Fibroblast of gingiva (primary cell): ENCODE measurements at places on chromosomes 6 and 20.
A peak's percentile ranks its signal among the peaks of the same experiment; 100 is the strongest.

DNA sequence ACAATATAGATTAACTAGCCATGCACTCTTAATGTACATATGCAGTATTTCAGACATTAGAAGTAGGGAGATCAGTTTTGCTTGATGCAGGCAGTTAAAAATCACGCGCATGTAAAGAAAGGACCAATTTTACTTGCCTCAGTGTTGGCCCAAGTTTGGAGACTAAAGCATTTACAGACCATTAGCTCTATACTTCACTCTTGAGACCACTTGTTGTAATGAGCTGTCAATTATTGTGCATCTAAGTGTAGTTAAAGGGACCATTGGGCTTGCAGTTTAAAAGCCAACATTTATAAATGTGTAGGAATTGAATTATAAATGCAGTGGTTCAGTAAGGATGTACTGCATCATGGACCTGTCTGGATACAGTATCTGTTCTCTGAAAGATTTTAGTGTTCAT lies 53.7 kb downstream of the PLCB4 start:
- no peak for DNase-seq

- DNase-seq: no peak
Observed at GRCh38 chr20:54914995-54915394, 439.6 kb downstream of the DOK5 start.

GRCh38 chr20:13841206-13841605 lies 56.4 kb downstream of the NDUFAF5 start:
- no peak for DNase-seq

- DNase-seq: no peak
Observed at GRCh38 chr6:8674126-8674525, 238.8 kb upstream of the SLC35B3 start.

DNA sequence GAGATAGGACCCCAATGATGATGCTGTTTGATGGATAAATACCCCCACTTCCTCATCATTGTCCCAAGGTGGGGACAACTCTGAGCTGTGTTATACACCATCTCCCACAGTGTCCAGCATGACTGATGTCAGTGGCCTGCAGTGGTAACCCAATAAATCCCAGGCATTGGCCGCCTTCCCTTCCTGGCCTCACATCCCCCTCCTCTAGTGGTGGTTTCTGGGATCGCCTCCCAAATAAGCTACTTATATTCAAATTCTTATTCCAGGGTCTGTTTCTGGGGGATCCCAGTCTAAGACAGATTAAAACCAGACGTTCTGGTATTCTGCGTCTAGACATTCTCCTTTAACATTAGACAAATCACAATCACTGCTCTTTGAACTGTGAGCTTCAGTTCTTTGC lies 90.6 kb downstream of the SCP2D1 start:
- DNase-seq: no peak

GRCh38 chr6:149065658-149066556 lies 251.6 kb upstream of the TAB2 start:
- DNase-seq: no peak

- no peak for DNase-seq
Observed at GRCh38 chr6:122495612-122496011, 24.0 kb upstream of the SERINC1 start.

GRCh38 chr6:93219447-93219846 lies 199.9 kb downstream of the EPHA7 start:
- no peak for DNase-seq

DNA sequence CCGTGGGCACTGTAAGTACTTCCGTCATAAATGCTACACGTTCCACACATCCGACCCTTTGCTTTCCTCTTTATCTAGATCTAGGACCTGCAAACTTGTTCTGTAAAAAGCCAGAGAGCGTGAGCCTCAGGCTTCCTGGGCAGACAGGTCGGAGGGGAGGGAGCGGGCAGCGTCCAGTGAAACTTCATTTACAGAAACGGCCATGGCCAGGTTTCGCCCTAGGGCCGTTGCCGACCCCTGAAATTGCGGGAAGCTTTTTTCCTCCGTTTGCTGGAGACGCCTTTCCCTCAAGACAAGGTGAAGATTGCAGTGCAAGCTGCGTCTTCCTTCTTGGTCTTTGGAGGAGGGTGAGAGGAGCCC lies 155.4 kb downstream of the DLL1 start:
- DNase-seq: no peak

DNA sequence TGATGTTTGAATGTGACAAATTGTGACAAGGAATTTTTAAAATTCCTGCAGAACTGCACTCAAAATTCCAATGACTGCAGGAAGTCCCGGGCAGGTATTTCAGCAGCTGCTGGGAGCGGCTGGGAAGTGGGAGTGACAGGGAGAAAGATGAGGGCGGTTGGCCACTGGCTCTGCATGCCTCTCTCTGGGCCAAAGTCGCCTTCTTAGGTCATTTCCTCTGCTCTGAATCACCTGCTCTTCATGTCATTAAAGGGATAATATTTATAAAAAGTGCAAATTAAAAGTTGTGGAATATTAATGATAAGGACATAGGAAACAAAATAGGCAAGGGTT lies 43.9 kb downstream of the RAMACL start:
- no peak for DNase-seq

- no peak for DNase-seq
Observed at GRCh38 chr6:1181939-1182605, 129.8 kb upstream of the FOXQ1 start.

- no peak for DNase-seq
Observed at GRCh38 chr6:137571854-137572253, 77.7 kb upstream of the OLIG3 start.

GRCh38 chr6:38391206-38391605 lies 248.5 kb downstream of the BTBD9 start:
- DNase-seq: no peak

DNA sequence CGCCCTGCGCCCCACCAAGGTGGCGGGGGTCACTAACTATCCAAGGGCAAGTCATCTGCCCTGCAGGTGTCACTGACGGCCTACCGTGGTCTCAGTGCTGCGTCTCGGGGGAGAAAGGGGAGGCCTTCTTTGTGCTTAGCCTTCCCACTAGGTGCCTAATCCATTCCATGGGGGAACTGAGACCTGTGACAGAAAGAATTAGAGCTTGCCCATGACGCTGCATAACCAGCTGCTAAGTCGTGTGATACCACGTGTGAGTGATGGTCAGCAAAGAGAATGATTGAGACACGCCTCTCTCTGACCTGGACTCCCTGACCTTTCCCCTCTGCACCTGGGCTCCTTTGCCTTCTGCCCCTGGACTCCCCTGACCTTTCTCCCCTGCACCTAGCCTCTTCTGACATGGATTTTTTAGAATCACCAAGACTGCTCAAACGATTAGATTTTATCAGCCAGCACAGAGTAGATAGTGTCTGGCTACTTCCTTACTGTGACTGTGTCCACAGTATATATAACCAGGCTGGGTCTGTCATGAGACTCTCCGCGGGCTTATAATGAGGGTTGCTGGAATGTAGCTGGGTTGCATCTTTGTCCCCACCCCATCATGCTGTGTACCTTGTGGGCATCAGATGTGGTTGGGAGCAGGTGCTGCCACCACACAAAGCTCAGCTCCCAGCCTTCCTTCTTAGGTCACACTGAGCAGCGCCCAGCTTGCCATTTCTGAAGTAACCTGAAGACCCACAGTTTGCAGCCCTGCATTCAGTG lies 140.6 kb downstream of the TMEM242 start:
- no peak for DNase-seq

DNA sequence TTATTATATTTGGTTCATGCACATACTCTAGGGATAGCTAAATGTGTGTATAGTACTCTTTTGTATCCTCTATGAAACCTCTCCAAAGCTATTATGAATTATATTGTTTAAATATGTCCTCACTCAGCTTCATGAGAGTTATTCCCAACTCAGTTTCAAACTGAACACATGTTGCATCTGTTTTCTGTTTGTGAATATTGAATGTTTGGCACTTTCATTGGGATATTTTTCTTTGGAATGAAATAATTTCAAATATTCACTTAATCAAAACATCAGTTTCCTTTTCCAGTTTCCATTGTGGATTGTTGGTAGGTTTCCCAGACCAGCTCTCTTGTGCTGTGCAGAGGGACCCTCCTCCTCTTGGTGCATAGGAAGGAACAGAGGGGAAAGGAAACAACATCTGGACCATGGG lies 46.6 kb downstream of the HDAC2 start:
- peak; percentile 62 for DNase-seq

GRCh38 chr6:148370176-148370575 lies 27.5 kb downstream of the SASH1 start:
- no peak for DNase-seq

DNA sequence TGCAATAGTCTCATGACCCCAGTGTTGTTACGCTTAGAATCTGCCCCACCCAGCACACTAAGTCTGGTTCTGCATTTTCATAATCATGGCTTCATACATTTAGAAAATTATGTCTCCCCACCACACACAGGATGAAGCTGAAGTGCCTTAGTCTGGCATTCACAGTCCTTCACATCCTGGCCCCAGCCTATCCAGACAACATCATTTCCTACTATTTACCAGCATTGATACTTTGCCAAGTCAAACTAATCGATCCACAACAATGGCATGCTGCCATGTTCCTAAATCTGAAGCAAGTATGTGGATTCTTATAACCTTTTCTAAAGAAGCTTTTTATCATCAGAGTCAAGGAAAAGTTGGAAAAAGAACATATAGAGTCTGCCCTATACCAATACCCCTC lies 132.4 kb upstream of the FBXL4 start:
- no peak for DNase-seq

DNA sequence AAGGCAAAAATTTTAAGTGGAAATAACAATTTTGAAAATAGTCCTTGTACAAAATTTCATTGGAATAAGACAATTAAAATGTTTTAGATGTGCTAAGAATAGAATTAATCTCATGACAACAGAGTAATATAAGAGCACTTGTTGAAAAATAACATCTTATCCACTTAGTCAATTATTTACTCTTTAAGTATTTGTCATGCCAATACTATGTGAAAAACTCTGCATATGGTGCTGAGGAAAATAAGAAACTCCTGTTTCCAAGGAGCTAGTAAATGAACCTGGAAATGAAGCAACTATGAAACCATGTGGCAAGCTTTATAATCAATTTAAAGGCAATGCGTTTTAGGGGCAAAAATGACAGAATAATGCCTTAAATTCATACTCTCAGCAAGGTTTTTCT lies 42.7 kb upstream of the HCRTR2 start:
- DNase-seq: no peak

GRCh38 chr6:35489995-35490791 lies 6.7 kb downstream of the TEAD3 start:
- peak; percentile 44 for DNase-seq

GRCh38 chr20:47281376-47281775 lies 75.1 kb downstream of the ZMYND8 start:
- DNase-seq: no peak

DNA sequence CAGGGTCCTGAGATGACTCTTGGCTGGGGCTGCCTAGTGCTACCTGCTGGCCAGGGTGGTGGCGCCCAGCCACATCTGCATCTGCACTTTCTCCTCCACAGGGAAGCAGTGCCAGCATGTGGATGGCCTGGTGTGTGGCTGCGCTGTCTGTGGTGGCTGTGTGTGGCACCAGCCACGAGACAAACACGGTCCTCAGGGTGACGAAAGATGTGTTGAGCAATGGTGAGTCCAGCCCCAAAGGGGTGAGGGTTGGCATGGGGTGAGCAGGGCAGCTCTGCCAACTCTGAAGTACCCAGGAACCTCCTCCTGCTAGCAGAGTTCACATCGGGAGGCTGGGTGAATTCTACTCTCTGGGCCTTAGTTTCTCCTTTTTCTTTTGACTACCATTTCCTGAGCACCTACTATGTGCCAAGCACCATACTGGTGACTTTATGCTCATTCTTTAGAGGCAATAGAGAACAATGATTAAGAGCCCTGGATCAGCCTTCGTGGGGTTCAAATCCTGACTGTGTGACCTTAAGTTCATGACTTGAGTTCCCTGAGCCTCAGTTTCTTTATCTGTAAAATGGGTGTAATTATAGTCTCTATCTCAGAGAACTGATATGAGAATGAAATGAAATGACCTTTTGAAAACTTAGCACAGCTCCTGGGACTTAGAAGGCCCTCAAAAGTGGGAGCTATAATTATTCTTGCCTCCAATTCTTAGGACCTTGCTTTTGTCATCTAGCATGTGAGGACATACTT lies 2.1 kb downstream of the BPIFB4 start:
- DNase-seq: no peak

- DNase-seq: peak; percentile 18
Observed at GRCh38 chr6:166056637-166057036, 111.0 kb downstream of the TBXT start.

GRCh38 chr6:153966001-153966400 lies 73.0 kb upstream of the OPRM1 start:
- DNase-seq: no peak

- DNase-seq: no peak
Observed at GRCh38 chr6:107547451-107547840, 57.5 kb downstream of the SOBP start.

GRCh38 chr6:104322841-104323240 lies 536.9 kb downstream of the HACE1 start:
- DNase-seq: no peak

DNA sequence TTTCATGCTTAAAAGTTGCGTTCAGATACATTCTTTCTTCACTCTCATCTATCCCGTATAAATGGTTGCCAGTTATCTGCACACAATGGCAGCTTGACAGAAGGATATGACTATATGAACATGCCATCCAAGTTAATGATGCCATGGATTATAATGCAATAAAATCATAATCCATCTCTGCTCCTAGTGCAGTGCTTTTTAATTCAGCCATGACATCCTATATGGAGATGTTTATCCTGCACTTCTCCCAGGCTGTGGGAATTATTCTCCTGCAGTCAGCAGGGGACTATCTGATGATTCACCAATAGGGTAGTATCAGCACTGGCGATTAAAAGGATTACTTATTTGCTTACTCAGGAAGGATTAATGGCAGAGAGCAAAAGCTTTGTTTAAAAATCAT lies 273.8 kb downstream of the SAMD5 start:
- DNase-seq: no peak

DNA sequence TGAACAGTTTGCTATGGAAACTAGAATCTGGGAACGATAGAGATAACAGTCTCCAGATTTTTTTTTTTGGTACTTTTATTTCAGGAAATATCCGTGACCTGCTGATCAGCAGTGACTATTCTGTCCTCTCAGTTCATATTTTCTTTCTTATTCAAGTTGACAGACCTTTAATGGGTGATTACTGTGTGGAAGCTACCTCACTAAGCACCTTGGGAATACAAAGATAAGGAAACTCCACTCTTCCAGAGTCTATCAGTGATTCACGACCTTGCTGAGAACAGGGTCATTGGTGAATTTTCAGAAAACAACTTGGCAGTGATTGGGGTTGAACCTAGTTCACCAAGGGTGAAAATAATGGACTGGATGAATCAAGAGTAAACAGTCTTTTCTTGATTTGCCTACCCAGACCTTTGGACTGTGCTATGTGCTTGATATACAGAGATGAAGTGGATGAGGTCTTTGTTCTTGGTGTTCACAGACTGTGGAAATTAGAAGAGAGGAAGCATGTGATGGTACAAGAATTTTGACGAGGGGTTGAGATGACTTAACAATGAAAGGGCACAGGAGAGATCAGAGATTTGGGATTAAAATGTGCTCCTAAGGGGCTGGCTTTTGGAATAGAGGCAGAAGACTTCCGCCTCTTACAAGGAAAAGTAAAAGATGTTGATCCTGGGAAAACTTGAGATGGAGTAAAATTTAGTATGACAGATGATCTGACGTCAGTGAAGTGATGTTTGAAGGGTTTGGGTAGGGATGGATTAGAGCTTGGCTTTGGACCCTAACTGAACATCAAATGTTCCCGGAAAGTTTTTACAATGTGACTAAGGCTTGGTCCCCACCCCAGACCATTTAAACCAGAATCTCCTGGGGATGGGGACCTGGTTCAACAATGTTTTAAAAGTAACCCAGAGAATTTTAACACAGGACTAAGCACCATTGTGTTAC lies 1.2 kb downstream of the KAT14 start:
- DNase-seq: no peak

GRCh38 chr20:3916364-3916763 lies 27.2 kb downstream of the PANK2 start:
- DNase-seq: no peak

GRCh38 chr6:24283043-24283985 lies 74.5 kb downstream of the DCDC2 start:
- peak; percentile 62 for DNase-seq
